ENCODE measurements at places on chromosomes 12 and 14.

DNA sequence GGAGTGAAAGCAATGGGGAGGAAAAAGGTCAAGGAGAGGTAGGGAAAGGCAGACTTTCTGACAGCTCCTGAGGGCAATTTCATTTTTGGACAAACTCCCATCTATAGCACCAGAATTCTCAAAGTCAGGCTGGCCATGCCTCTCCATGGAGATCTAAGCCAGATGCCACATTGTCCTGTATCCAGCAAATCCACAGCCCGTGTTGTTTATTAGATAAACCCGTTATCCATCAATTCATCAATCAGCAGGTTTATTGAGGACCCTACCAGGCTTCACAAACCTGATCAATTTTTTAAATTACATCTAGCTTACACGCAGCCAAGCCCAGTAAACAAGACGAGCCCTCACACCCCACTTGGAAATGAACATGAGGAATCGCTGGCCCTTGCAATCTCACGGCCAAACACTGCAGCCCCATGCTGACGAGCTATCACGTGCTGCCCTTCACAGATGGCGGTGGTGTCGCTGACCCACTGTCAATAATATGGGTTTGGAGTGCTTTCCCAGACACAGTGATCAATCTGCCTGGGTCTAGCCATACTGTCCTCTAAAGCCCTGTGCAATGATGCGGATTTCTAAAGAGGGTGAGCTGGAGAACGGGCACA lies 332.9 kb downstream of the DPF3 start:
- DNase-seq: no peak

DNA sequence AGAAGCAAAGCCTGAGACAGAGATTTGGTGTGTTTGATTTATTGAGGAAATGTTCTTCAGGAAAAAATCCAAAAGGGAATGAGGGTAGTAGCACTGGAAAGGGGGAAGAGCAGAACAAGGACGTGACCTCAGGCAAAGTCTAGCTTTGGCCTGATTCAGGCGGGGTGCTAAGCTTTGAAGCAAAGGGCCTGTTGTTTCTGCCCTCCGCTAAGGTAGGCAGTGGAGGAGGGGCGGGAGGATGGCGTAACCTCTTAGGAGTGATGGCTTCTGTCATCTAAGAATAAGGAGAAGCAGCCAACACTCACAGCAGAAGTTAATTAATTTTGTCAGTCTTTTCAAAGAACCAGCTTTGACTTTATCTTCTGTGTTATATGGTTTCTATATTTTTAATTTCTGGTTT lies 20.4 kb downstream of the ABHD12B start:
- no peak for DNase-seq

DNA sequence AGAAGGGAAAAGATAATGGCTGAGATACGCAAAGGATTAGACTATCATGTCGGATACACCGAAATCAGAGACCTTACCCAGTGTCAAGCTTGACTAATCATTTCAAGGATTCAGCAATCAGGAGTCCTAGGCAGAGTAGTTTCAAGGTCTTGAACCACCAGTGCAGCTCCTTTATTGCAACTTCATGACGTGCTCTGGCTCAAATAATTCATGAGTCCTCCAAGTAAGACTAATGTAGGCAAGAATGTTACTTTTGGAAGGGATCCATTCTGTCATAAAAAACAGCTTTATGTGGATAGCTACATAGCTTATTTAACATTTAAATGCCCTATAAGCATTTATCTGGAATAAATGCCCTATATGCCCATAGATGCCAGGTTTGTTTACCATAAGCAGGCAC lies 123.2 kb downstream of the LMO3 start:
- DNase-seq: no peak

DNA sequence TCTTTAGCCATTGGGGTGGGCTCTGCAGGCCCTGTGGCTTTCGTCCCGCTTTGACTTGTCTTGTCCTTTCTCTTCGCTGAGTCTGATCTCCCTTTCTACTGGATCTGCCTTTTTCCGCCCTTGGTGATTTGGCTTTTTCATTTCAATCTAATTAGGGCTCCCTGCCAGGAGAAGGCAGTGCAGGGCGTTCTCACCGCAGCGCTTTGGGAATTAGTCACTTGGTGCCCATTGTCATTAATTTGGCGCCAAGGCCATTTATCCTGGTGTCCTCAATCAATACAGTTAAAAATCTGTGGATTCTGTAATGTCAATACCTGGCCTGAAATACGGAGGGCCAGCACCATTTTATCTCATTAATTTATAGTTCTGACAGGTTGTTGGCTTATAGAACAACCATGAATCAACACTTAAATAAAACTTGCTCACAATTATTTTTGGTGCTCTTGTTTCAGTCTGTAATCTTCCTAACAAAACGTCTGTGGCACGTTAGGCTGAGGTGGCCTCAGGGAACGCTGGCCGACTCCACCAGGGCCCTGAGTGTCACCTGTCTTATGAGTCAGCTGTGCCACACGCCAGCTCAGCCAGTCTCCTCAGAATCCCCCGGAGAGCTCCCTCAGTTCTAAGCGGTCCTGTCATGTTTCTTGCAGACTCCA lies 115.7 kb downstream of the BEGAIN start:
- no peak for DNase-seq

DNA sequence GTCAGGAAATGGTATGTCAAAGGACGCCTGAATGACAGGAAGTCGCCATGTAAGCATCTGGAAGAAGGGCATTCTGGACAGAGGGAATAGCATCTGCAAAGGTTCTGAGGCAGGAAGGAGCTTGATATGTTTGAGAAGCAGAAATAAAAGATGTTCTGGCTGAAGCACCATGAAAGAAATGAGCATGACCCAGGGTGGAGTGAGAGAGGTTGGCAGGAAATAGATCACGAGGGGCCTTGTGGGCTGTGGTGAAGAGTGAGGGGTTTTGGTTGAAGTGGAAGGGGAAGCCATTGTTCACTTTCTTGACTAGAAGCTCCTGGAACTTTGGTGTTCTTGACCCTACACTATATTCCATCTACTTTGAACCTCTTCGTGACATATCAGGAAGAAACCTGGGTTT lies 99.4 kb upstream of the PARP11 start:
- peak; percentile 53 for DNase-seq

DNA sequence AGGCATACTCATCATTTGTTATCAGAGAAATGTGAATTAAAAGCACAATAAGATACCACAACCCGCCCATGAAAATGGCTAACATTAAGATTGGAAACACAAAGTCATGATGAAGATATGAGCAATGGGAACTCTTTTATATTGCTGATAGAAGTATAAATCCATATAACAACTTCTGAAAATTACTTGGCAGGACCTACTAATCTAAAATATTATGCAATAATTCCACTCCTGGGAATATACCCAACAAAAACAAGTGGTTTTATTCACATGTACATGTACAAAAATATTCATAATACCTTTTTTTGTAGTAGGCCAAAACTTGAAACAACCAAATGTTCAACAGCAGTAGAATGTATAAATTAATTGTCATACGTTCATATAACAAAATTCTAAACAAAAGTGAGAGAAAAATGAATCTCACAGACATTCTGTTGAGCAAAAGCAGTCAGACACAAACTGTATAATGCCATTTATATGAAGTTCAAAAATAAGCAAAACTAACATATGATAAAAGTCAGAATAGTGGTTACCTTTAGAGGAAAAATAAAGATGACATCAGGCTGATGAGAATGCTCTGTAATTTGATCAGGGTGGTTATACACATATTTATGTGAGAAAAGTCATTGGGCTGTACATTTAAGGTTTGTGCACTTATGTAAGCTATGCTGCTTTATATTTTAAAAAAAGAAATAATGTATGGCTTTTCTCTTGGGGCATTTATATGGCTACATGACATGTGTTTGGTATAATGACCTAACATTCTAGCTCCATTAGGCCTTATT lies 309.2 kb upstream of the KITLG start:
- DNase-seq: no peak

DNA sequence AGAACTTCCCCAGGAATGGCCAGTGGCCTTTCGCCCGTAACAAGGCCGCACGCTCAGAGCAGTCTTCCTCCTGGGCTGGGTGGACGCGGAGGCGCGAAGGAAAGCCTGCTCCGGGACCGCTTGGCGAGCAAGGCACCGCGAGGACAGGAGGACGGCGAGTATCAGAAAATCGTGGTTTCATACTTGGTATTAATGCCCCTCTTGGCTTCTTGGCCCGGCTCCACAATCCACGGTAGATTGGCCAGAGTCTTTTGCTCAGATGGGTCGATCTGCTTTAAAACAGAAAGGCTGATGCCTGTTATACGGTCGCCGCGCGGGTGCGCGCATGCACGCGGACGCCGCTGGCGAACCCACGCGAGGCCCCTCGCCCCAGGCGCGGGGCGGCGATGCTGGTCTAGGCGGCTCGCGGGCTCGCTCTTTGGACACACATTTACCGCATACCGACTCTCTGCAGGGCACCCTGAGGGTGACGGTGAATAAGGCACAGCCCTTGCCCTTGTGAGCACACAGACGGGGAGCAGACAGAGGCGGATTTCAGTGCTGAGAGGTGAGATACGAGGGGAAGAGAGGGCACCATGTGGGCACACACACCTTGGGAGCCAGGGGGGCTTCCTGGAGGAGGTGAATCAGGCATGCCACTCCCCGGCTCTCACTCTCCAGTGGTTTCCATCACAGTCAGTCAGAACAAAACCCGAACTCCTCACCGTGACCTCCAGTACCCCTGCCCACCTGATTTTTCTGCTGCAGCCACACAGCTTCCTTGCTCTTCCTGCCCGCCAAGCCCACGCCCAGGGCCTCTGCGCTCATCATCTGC lies 100.7 kb downstream of the APAF1 start:
- peak; percentile 33 for DNase-seq

GRCh38 chr12:65609359-65609771 lies 214.9 kb upstream of the HMGA2 start:
- DNase-seq: no peak

GRCh38 chr12:123045678-123046077 lies 65.2 kb downstream of the ARL6IP4 start:
- no peak for DNase-seq

DNA sequence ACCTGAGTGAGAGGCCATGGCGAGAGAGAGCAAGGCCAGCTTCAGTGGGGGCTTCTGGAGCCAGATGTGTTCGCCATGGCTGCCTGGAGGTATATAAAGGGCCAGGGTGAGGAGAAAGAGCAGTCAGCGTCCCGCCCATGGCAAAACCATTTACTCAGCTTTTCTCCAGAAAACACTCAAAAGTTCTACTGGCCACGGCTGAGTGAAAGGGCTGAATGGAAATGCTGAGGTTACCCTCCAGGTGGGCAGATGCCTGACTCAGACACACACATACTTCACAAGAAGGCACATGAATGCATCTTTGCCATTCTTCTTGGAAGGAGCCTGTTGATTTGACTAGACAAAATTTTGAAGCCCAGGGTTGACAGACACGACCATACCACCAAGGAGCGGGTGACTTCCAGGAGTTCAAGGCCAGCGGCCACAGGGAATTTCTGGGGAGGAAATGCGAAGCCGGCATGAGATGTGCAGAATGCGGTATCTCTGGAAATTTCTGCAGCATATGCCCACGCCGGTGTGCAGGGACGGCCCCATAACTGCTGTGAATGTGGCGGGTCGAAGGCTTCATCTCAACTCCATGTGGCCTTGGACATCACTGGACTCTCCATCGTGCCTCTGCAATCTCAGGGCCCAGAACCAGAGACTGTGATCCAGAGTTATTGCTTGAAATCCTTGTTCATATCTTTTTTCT lies at the start of gene IL31:
Gene IL31, minus strand, starts transcription at position 67 of the 691 bp plus-strand sequence. Its CDS starts 49 bp downstream, at position 18.
- no peak for DNase-seq

DNA sequence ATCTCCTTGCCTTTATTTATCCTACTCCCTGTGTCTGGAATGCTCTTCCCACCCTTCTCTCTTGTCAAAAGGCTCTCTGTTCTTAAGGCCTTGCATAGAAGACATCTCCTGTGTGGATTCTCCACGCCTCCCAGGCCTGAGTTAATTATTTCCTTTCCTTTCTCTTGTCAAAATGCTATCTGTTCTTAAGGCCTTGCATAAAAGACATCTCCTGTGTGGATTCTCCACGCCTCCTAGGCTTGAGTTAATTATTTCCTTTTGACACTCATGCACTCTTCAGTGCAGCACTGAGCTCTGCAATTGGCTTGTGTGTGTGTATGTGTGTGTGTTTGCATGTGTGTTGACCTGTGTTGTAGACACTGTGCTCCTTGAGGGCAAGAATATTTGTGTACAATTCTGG lies 52.1 kb upstream of the DCD start:
- DNase-seq: no peak

Data from activated naive CD4-positive, alpha-beta T cell treated with anti-CD3 and anti-CD28 coated beads, Interleukin-2, amount 10 ng/mL, durations not matched to agents 7 days and 5 days (primary cell).